Neural cell (in vitro differentiated cells): ENCODE measurements at places on chromosomes 13 and 19. TPM values are rescaled to one million over a fixed set of nuclear protein-coding genes. Genes with fewer than 3 reads are reported as not detected.

Gene LHFPL6
- 36.3 and 38.7 TPM in 2 replicates for polyA plus RNA-seq

Gene ICAM4
- not detected in 2 replicates for polyA plus RNA-seq

Gene CYP2S1
- not detected in 2 replicates for polyA plus RNA-seq

Gene ZFR2
- 9.0 and 16.9 TPM in 2 replicates for polyA plus RNA-seq

Gene HSD17B14
- 0.40 and 0.44 TPM in 2 replicates for polyA plus RNA-seq
